Midbrain (tissue), 1 donor: ENCODE measurements at places on chromosomes 2 and 18.
A peak's percentile ranks its signal among the peaks of the same experiment; 100 is the strongest.

- no peak for DNase-seq
Measured at GRCh38 chr2:177542396-177542795, 149.8 kb downstream of the AGPS start.

- DNase-seq = no peak
Measured at GRCh38 chr2:111522231-111522768, 361.7 kb downstream of the ANAPC1 start.

- no peak for DNase-seq
Measured at GRCh38 chr2:54158311-54158710, 42.9 kb downstream of the ACYP2 start.

GRCh38 chr2:134148843-134149472, 104.9 kb upstream of the MGAT5 start:
- no peak for DNase-seq

DNA sequence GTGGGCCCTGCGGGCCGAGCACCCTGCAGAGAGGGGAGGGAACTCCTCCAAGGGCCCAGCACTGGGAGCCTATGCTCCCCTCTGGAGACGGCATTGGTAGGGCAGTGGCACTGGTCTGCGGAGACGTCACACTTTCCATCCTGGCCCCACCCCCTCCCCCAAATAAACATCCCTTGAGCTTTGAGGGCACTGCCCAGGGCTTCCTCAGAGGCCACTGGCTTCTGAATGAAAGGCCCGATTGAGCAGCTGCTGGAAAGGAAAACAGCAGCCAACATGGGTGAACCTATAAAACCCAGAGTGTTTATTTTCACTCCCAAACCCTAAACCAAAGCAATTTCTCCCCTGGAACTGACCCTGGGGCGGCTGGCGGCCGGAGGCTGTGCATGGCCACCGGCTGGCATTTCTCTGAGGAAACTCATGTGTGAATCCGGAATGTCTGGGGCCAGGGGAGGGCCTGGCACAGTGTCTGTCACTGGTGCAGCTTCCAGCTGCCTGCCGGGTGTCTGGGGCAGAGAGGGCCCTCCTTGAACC, 138.9 kb downstream of the DYSF start:
- DNase-seq = peak; percentile 69

GRCh38 chr18:7683753-7684152, 116.6 kb downstream of the PTPRM start:
- DNase-seq = no peak

DNA sequence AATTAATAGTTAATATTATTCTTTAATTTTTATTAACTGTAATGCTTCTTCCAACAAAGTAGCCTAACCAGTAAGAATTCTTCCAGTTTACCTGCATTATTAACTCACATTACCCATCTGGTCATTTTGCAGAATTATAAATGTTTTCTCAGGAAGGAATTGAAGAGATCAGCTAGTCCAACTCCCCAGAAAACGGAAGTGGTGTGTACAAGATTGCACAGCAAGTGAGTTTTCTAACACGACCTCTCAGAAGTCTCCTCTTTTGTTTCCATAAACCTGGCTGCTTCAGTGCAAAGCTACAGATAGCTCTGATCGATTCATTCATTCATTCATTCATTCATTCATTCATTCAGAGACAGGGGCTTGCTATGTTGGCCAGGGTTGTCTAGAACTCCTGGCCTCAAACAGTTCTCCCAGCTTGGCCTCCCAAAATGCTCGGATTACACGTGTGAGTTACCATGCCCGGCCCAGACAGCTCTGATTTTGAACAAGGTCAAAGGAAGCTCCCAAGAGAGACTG, 128.8 kb upstream of the REV1 start:
- no peak for DNase-seq

DNA sequence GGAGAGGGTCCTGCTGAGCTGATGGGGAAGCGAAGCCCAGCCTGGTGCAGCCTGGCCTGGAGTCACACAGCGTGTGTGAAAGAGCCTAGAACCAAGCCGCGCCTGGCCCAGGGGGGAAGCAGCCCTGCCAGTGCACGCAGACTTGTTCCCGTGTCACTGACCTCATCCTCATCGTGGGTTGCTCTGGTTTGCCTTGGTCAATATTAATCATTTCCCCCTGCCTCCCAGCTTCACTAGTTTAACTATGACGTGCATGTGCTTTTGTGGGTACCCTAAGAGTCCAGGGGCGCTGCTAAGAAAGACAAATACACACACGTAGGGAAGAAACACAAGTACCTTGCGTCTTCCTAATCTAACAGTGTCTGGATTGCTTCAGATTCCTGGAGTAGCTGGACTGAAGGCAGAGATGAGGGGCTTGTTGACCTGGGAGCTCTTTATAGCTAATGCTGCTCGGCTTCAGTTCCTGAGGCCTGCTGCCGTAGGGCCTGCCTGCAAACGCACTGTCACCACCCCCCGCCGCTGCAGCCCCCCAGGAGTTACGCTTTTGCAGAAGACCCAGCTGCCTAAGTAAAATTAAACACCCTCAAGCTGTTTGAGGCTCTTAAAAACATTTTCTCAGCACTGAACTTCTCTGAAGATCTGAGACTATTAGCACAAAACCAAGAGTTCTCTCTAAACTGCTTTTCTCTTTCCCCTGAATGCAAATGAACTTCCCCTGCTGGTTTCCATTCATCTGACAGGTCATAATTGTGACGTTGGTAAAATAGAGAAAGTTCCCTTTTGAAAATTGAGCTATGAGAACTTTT, 159.2 kb downstream of the FAM210A start:
- peak; percentile 62 for DNase-seq

DNA sequence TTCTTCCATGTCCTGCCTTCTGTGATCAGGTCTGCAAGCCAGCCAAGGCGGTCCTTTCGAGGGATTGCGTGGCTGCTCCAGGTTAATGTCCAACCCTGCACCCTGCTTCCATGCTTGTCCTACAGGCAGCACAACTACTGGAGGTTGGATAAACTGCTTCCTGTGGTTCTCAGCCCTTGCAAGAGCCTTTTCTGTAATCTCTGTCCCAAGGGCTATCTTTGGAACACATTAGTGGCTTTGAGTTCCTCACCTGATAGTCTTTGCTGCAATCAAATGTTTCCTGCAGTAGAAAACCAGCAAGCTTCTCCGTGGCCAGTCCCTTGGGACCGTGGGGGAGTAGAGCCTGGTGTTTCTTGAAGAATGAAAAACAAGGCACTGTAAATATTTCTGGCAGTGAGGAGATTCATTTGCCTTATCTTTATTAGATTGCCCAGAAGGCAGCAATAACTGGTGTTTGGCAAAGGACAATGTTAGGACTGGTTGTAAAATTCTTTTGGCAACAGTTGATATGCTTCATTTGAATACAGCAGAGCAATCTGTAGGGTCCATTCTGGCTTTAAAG, 214.4 kb downstream of the FHOD3 start:
- no peak for DNase-seq

DNA sequence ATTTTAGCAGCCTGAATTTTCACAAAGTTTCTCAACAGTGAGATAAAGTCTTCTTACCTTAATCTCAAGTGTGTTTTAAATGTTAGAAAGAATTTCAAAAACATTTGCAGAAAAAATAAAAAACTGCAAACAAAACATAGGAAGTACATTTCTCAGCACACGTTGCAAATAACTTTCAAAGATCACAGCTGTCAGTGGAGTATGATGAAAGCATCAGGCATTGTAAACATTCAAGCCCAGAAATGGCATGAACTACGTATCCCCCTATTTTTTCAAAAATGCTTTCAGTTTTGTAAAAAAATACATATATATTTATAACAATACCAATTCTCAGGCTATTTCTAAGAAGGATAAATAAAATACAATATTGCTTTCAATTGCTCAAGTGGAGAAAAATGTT, 320.6 kb upstream of the TFPI start:
- no peak for DNase-seq

DNA sequence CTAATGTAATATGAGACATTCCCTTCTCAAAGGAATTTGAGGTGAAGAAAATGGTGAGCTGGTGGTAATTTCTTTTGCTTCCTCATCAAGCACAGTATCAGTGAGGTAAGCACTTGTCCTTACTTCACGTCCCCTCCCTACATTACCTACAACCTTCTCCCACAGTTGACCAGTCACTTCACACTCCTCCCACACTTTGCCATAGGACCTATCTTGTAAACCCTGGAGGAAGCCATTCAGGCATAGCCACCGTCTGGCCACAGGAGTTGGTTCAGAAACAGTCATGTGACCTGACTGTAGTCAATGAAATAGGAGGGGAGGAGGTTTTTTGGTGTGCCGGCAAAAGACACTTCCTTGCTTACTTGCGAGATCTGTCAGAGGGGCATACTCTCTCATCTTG, 12.1 kb downstream of the ACOXL start:
- DNase-seq = no peak

DNA sequence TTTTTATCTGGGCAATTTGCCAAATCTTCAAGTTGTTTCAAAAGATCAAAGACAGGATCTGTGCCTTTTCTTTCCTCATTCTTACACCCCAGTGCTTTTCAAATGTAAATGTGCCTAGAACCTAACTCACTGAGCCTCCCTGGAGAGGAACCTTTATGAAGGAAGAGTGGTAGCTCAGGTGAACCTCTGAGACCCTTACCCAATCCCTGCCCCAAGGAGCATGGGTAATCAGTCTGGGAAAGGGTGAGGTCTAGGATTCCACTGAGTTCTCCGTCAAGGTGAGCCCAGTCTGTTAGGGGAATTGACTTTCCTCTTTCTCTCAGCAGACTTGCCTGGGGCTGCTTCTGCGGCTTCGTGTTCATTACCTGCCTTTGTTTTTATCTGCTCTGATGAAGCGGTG, 88.1 kb upstream of the MAP4K4 start:
- DNase-seq = no peak

DNA sequence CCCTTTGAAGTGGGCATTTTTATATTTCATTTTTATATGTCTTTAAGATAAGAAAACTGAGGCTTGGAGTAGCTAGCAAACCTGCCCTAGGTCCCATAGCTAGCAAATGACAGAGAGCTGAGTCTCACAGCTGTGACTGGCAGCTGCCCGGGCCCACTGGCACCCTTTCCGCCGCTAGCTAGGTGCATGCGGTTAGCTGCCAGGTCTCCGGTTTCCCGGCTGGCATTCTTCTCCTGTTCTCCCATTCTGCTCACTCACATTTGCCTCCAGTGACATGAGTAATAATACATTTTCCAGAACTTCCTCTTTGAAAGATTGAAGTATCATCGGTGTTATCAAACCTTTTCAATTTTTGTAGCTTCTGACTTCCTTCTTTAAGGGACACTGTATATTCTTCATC, 38.7 kb downstream of the MTCL1 start:
- DNase-seq = no peak

DNA sequence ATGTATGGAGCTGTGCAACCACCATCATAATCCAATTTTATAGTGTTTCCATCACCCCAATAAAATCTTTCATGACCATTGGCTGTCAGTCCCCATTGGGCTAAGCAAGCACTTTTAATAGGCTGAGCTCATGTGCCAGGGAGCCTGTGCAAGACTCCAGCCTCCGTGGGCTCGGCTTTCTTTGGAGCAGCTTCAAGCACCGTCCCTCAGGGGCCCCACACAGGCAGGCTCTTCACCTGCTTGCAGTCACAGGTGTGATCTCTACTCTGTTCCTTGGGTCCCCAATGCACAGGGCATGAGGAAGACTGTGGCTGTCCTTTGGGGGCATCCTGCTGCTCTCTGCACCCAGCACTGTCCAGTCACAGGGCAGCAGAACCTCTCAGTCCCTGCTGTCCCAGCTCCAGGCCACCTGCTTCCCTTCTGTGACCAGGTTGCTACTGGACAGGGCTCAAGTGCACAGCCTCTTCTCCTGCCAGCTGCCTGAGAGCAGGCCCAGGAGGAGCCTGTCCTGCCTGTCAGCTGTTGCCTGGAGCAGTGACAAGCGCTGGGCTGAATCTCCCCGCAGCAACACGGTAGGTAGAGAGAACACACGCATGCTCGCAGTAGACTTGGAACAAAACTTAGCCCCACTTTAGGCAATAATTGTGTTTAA, 40.7 kb upstream of the TMEM131 start:
- DNase-seq = no peak

DNA sequence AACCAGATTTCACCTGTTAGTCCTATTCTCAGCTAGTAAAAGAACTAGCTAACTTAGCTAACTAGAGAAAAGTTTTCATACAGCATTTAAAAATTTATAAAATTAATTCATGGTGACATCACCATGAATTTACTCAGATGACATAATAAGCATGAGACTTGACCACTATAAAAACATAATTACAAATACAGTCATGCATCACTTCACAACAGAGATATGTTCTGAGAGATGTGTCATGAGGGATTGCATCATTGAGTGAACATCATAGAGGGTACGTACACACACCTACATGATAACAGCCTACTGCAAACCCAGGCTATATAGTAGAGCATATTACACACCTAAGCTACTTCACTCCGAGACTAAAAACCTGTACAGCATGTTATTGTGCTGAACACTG, 481.3 kb upstream of the CHAC2 start:
- DNase-seq = no peak

DNA sequence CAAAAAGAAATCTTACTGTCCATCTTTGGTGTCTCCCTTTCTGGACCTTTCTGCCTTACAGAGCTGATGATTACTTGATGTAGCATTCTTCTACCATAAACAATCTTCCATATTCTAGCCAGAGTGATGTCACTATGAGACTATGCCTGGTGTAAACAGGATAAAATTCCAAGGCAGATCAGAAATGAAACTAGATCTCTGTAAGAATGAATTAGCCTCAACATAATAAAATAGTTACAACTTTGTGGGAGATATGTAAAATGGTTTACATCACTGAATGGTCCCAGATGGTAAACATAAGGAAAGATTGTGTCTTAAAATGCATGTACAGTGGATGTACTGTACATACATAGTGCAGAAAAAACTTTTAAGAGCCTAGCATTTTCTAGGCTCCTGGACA, 112.3 kb upstream of the ZNF521 start:
- DNase-seq = no peak

- no peak for DNase-seq
Measured at GRCh38 chr18:3983351-3983969, 471.6 kb downstream of the DLGAP1 start.

GRCh38 chr2:112187046-112187715, 49.0 kb downstream of the FBLN7 start:
- DNase-seq = no peak

GRCh38 chr2:10136101-10136934, 13.8 kb downstream of the RRM2 start:
- no peak for DNase-seq

DNA sequence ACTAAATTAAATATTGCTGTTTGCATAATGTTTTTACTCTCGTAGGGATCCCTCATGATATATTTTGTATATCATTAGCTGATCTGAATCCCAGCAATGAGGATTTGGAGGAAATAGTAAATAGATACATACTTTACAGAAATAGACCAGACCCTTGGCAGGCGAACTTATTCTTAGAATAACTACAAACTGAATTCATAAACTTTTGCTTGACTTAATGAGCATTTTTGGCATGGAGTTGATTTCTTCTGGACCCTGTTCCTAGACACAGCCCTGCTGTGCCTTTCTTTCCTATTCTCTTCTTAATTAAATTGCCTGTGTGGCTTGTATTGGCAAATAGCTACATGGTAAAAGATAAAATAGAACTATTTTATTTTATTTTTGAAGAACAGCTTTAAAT, 145.9 kb downstream of the GREB1L start:
- no peak for DNase-seq
